Right renal pelvis (tissue), 4 donors: ENCODE measurements at places on chromosomes 2 and 18. TPM values are rescaled to one million over a fixed set of nuclear protein-coding genes. Genes with fewer than 3 reads are reported as not detected.

CLHC1 gene
- polyA plus RNA-seq: 19.3 TPM

LIMS4 gene
- 1.1 TPM for polyA plus RNA-seq

ST8SIA5 gene
- polyA plus RNA-seq: 0.98 TPM

PROM2 gene
- 24.9 TPM for polyA plus RNA-seq
